Stimulated activated CD4-positive, alpha-beta T cell treated with anti-CD3 and anti-CD28 coated beads, Interleukin-15, amount 100 ng/mL, for 1 hour (primary cell): ENCODE measurements at places on chromosomes 12 and 14.

- DNase-seq, result no peak
Measured at GRCh38 chr12:121765573-121765972, 27.9 kb downstream of the RHOF start.

- no peak for DNase-seq
Measured at GRCh38 chr14:64249363-64249762, 44.8 kb downstream of the ESR2 start.

DNA sequence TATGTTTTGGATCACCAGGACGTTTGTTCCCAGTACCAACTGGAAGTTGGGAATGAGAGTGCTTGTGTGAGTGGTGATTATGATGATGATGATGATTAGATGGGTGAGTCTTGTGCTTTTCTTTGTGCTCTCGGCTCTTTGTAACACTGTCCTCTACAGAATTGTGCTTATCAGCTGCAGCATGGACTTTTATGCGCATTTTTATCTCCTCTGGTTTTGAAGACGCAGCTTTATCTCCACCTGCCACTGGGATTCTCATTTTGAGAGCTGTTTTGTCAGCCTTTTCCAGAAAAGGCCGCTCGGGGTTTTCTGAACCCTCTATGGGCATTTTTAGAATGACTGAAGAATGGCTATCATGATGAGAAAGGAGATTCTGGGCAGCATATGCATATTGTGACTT, 11.5 kb upstream of the KANSL2 start:
- no peak for DNase-seq

DNA sequence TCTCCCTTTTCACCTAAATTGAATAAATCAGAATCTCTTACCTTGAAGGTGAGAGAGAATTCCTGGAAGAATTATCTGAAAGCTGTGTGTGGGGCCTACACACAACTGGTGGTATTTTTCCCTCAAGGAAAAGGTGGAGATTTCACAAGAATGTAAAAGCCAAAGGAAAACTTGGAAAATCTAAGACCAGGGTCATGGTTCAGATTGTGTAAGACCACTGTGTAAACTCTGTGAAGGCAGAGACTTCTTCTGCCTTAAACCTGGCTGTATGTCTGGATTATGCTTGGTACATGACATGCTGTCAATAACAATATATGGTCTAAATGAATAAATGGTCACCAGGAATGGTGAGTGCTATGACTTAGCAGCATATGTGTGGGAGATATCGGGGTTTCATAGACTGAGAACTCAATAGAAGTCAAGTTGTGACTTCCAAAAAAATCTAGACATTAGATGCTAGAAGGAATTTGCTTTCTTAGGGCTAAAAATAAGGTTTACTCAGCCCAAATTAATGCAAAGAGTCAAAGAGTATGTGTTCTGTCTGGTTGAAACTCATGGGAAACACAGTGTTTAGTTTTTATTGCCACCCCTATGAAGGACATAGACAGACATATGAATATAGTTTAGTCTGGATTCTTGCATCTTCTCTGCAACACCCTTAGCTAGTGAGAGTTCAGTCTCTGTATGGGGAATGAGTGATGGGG, 163.7 kb downstream of the SNAPC1 start:
- no peak for DNase-seq

DNA sequence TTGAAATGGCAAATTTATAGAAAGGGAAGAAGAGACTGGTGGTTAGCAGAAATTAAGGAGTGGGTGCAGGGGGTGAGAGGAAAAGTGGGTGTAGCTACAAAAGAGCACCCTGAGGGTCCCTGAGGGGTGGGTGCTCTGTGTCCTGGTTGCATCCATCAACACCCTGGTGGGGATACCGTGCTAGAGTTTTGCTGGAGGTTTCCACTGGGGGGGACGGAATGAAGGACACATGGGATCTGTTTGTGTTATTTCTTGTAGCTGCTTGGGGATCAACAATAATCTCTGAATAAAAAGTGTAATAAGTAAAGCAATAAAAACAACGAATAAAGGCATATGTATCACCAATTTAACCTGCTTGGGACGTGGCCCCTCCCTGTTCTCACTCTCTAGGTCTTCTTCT, 175.3 kb downstream of the KIF26A start:
- DNase-seq, result no peak

DNA sequence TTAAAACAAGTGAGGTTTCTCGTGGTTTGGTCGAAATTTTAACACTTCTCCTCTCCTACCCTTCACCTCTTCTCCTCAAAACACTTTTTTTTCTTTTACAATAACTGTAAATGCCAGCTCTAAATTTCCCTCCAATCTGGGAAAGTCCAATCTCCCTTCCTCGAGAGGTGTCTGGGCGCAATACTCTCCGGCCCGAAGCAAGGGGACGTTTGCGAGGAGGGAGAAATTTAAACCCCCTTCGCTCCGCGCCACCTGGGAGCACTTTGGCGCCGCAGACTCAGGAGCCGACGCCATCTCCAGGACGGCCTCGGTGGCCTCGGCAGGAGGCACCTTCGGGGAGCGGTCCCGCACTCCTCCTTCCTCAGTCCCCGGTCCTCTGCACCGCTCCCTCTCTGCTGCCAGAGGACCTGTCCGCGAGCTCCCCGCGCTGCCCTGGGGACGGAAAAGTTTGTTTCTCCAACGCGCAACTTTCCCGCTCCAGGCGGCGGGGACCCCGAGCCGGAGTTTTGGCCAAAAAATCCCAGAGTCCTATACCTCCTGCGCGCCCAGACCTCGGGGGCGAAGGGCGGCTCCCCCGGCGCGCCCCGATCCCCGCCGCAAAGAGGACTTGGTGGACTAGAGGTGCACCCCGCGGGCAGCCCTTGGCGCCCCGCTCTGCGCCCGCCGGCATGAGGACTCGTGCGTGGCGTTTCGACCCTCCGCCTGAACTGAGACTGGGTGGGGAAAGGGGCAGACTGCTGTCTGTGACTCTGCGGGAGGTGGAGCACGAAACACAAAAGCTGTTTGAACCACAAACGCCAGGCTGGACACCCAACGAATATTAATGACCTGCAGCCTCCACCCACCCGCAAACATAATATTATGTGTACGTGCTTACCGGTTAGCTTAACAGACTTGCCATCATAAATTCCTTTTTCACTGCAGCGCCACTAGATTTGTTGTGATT, 95.2 kb upstream of the HMGA2 start:
- no peak for DNase-seq

DNA sequence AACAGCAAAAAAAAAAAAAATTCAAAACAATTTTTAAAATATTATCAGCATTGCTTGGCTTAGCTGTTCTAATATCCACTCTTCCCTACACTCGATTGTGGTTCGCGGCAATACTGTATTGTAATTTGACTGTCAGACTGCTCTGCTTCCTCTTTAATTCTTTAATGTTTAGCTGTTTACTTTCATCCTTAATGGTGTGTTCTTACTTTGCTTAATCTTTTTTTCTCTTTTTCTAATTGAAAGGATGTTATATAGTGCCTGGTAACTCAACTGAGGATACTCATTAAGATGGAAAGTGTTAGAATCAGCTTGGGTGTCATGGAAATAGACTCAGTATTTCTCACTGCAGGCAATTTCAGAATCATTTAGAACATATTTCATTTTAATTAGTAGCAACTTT, 2.0 kb downstream of the ANO4 start:
- DNase-seq, result no peak

DNA sequence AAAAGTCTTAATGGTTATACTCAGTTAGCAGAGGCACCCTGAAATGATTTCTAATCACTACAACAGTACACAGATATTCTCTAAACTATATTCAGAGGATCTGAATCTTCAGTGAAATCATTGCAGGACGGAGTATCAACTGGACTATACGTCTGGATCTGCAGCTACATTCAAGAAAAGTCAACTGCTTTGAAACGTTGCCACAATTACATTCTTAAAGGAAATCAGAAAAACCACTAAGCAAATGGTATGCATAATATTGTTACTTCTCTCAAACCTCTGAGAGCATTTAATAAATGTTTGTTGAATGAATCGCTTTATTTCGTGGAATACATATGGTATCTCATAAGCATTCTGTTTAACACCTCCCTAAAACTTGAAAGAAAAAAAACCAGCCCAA, 67.4 kb downstream of the MED13L start:
- DNase-seq, result no peak

DNA sequence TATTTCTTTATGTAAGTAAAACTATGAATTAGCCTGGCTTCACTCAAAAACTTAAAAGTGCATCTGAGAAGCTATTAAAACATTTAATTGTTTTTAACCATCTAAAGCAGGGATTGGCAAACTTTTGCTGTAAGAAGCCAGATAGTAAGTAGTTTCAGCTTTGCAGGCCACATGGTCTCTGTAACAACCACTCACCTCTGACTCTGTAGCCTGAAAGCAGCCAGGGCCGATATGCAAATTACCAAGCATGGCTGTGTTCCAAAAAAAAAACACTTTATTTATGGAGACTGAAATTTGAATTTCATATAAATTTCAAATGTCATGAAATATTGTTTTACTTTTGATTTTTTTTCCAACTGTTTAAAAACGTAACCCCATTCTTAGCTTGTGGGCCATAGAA, 95.3 kb downstream of the CIT start:
- DNase-seq, result no peak

DNA sequence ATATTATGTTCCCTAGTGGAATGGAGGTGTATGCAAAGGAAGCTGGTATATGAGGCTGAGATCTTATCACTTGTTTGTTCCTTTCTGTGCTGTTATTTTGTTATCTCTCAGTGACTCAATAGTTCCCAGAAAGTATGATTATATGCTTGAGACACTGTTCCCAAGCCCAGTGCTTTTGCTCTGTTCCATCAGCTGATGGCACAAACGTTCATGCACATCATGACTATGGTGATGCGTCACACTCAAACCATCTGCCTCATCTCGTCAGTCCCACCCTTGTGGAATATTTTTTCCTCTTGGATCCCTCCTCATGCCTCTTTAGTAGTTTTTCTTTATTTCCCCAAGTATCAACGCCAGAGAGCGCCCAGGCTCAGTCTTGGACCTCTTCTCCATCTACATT, 786.9 kb downstream of the AACS start:
- no peak for DNase-seq

GRCh38 chr12:69685810-69686209, 13.3 kb downstream of the BEST3 start:
- no peak for DNase-seq

- no peak for DNase-seq
Measured at GRCh38 chr14:94384342-94384741, 4.1 kb downstream of the SERPINA1 start.

DNA sequence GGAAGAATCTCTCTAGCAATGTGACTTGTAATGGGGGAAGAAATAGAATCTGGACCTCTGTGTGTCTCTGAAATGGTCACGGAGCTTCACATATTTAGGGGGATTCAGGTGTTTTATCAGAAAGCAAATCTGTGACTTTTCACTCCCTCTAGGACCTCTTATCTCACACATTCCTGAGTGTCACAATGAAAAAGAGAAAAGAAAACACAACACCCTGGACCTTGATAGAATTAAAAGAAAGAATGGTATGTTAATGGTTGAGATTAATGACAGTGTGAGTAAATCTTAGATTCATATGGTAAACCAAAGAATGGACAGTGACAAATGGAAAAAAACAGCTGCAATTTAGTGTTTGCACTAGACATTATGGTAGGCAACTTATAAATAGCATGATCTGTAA, 68.5 kb downstream of the PKP2 start:
- no peak for DNase-seq

DNA sequence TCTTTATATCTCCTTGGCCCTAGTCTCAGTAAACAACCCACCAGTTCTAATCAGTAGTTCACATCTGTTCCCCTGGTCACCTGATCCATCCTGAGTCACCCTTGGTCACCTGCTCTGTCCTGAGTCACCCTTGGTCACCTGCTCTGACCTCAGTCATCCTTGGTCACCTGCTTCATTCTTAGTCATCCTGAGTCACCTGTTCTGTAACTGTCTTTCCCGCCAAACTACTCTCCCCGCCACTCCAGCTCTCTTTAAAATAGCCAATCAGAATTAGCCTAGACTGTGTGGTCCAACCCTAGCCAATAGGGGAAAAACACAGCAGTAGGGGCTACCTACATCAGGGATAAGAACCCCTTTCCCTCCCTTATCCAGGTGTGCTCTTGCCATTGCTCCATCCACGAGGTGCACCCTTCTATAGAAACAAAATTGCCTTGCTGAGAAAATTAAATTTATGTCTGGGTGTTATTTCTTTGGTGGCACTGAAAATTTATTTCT, 245.4 kb upstream of the DIO3 start:
- DNase-seq, result no peak

DNA sequence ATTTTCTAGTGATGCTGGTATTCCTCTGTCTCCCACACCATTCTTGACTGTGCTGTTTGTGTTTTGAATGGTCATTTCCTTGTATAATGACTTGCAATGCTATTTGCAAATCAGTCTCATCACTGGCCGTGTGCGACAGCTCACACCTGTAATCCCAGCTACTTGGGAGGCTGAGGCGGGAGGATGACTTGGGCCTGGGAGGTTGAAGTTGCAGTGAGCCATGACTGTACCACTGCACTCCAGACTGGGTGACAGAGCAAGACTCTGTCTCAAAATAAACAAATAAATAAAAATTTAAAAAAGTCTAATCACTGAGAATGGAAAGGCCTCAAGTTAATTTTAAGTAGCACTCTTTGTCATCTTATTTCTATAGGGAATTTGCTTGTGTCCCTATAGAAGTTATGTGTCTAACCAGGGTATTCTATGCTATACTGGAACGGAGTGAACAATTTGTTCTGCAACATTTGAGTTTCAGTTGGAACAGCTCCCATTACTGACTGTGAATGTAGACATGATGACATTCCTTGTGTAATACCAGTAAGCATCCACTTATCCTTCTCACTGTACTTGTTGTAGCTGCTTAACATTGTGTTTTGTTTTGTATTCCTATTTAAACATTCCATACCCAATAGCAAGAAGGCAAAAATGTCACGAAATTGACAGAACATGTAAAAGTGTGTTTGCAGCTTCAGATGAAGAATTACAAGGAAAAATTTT, 126.3 kb downstream of the MGST1 start:
- no peak for DNase-seq

GRCh38 chr14:37545174-37545573, 49.9 kb downstream of the FOXA1 start:
- no peak for DNase-seq

- DNase-seq, result no peak
Measured at GRCh38 chr12:26770239-26771070, 62.5 kb downstream of the ITPR2 start.

GRCh38 chr14:23358042-23358441, 5.4 kb upstream of the SLC22A17 start:
- DNase-seq, result no peak

GRCh38 chr12:85152311-85152729, 116.2 kb downstream of the LRRIQ1 start:
- DNase-seq, result no peak

DNA sequence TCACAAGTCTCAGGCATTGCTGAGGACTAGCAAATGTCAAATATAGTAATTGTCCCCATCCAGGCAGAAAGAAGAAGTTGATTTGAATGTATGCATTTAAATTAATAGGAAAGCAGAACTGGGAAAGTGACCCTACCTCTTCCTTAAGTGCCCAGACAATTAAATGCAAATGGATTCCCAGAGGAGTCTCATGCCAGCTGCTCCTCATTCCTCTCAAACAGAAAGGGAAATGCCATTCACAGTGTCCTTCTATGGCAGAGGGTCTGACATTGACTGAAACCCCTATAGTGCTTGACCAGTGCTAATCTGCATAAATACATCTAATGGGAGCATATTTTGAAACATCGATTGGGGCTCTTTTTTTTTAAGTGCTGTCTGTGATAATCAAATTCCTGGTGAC, 292.4 kb upstream of the SEL1L start:
- DNase-seq, result no peak
